ENCODE measurements at places on chromosomes 12 and 14.

DNA sequence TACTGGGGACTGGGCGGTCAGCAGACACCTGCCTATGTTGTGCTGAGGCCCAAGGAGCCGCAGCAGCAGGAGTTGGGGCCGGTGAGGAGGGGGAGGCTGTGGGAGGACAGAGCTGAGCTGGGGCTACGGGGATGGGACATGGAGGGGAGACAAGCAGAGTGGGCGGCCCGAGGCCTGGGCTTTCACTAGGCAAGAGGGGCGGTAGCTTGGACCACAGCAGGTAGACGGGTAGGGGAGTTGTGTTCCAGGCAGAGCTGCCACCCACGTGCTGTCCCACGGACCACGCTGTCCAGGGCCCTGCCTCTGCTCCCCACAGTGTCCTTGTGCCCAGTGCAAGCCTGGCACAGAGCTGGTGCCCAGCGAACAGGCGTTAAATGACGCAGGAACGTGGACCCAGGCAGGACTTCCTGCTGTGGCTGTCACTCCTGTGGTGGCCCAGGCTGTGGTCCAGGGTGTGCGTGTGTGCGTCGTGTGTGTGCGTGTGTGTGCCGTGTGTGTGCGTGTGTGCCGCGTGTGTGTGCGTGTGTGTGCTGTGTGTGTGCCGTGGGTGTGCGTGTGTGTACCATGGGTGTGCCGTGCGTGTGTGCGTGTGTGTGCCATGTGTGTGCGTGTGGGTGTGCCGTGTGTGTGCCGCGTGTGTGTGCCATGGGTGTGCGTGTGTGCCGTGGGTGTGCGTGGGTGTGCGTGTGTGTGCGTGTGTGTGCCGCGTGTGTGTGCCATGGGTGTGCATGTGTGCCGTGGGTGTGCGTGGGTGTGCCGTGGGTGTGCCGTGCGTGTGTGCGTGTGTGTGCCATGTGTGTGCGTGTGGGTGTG is 6.8 kb downstream of the CEP170B start:
- no peak for DNase-seq

DNA sequence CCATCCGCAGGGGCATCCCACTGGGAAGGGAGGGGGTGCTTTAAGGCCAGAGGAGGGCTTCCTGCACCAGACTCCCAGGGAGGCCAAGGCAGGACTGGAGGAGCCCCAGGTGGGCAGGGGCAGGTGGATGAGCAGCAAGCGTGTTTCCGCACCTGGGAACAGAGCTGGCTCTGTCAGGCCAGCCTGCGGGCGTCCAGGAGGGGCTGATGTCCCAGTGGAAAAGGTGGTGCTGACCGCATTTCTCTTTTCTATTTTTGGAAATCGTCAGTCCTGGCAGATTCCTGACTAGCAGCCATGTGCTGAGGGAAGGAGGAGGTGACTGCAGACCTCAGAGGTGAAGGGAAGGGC is 27.2 kb downstream of the CHGA start:
- no peak for DNase-seq

DNA sequence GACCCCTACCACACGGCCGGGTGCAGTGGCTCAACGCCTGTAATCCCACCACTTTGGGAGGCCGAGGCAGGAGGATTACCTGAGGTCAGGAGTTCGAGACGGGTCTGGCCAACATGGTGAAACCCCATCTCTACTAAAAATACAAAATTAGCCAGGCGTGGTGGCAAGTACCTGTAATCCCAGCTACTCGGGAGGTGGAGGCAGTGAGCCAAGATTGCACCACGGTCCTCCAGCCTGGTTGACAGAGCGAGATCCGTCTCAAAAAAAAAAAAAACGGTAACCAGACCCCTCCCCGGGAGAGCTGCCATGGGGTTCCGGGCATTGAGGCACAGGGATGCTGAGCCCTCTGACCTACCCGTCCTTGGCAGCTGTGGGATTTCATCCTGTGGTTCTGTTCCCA is 21.8 kb downstream of the BCL7A start:
- DNase-seq, result no peak

GRCh38 chr14:54470701-54471100 is 18.1 kb downstream of the GMFB start:
- DNase-seq, result no peak

DNA sequence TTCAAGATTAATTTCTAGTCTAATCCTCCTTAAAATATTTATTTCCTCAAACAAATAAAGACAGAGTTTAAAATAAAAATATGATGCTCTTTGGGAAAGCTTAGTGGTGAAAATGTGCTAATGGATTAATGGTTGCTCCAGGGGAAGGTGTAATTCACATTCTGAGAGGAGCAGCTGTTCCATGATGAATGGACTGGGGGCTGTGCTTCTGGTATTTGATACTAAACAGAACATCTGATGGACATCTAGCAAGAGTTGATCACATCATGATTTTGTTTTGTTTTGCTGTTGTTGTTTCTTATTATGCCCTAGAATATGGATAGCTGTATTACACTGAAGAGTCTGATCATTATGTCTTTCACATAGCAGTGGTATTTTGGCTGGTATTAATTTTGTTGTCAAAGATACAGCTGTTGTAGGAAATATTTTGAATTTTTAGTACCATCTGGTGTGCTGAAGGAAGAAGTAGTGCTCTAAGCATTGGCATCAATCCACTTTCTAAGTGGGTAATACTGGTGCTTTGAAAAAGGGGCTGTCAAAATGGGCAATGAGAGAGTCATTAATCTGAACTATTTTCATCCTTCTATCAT is 296.4 kb downstream of the ADAMTS20 start:
- DNase-seq, result no peak

GRCh38 chr12:82672811-82673495 is 13.8 kb upstream of the TMTC2 start:
- DNase-seq, result no peak
